ENCODE measurements at places on chromosomes 2 and 18.

DNA sequence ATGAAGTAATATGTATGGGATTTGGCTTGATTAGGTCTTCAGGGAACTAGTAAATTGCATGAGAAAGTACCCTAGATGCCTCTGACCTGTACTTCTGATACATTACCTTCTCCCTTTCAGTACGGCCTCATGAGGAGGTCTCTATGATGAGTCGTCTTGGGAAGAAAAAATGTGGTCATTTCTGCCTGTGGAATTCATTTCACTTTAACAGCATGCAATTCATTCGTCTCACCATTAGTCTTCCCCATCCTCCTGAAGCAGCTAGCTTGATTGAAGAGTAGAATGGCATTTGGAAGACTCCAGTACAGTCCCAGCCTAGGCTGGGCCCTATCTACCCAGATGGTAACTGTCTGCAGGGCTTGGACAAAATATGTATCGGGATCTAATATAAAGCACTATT lies 52.2 kb downstream of the TMX3 start:
- no peak for DNase-seq

DNA sequence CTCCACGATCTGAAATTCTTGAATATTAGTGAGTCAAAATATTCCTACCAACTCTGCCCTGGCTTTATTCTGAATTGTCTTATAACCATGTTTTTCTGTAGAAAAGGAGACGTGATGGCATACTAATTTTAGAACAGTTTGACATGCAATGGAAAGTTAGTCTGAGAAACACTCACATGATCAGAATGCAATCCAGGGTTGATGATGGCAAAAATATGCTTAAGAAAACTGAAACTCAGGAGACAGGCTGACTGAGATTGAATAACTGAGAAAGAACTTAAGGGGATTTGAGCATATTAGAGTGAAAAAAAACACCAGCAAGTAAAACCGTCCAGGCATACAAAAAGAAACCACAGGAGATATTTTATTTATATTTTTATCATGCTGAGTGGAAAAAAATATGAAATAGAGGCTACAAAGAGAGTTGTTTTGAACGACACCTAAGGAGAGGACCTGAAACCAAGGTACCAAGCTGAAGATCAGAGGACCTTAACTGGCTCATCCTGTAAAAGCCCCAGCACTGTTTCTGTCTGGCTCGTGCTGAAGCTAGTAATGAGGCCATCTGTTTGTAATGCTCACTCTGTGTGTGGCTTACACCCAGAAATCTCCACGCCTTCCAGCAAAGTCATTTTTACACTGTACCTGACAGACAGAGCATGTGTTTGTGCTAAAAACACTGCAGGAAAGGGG lies 437.2 kb upstream of the PKDCC start:
- no peak for DNase-seq

DNA sequence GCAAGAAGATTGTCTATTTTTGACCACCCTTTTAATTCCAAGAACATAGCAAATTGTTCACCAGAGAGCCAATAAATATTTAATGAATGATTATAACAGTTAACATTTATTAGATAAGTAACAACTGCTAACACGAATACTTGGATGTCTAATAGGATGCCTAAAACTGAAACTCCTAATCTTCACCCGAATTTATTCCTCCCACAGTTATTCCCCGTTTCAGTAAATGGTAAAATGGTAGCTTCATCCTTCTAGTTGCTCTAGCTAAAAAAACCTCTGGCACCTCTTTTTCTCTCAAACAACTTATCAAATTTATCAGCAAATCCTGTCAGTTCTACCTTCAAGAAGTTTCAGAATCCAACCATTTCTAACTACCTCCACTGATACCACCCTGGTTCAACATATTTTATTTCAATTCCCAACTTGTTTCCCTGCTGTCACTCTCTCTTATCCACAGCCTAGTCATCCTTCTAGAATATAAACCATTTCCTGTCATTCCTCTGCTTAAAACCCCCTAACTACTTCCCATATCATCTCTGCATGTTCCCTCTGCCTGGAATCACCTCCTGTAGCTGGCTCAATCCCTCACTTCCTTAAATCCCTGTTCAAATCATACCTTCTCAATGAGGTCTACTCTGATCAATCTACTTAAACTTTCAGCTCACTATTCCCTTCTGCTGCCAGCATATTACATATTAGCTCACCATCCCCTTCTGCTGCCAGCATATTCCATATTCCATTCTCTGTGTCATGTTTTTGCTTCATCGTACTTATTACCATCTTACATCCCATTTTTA lies 93.8 kb downstream of the ROCK2 start:
- DNase-seq, result no peak

DNA sequence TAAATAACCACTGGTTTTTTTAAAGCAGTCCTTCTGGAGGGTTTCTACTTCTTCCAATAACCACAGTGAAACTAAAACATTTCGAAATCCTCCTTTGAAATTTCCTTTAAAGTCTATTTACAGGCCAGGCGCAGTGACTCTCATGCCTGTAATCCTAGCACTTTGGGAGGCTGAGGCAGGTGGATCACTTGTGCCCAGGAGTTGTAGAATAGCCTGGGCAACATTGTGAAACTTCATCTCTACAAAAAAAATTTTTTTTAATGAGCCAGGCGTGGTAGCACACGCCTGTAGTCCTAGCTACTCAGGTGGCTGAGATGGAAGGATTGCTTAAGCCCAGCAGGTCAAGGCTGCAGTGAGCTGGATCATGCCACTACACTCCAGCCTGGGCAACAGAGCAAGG lies 15.2 kb downstream of the KIDINS220 start:
- DNase-seq, result no peak

GRCh38 chr2:17538844-17539554 lies 1.5 kb upstream of the VSNL1 start:
- no peak for DNase-seq

GRCh38 chr18:69969491-69969890 lies 21.8 kb upstream of the CD226 start:
- no peak for DNase-seq

- no peak for DNase-seq
These were observed 102.3 kb downstream of the NCK2 start for GRCh38 chr2:105847056-105847455.

- no peak for DNase-seq
These were observed 26.8 kb downstream of the RUFY4 start for GRCh38 chr2:218095853-218096252.

DNA sequence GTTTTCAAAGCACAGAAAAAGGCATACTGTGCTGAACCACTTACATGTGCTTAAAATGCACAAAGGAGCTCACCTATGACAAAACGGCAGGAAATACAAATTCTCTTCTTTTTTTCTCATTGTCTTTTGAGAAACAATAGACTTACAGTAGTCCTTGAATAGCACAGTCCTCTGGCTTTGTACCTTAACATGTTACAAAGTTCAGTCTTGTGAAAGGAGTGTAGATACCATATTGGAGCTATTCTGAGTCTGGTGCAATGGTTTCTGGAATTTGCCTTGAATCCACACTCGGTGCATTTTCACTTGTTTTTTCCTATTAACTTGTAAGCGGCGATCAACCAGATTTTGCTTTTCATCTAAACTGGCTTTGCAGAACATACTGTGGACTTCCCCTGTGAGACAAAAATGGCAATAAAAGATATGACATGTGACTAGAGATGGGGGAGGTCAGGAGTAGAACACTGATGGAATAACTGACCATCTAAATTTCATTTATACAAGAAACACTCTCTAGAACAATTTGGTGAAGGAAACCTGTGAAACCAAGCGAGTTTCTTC lies 109.7 kb downstream of the METTL8 start:
- DNase-seq, result no peak

GRCh38 chr2:72572501-72572900 lies 253.3 kb downstream of the EXOC6B start:
- no peak for DNase-seq

DNA sequence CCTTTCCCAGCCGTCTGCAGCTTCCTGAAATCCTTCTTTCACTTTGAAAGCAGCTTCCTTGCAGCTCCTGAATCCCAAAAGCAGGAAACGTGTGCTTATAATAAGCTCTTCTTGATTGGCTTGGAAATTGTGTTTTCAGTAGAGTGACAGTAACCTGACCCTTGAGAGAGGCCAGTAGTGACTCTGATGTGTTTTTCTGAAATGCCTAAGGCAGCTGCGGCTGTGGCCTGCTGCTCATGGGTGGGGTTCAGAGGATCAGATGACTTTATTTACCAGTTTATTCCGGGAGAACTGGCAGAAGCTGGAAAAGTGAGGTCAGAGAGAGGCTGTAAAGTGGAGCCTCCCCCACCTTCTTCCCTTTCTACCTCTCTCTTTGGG lies 31.9 kb upstream of the RPIA start:
- DNase-seq, result no peak

DNA sequence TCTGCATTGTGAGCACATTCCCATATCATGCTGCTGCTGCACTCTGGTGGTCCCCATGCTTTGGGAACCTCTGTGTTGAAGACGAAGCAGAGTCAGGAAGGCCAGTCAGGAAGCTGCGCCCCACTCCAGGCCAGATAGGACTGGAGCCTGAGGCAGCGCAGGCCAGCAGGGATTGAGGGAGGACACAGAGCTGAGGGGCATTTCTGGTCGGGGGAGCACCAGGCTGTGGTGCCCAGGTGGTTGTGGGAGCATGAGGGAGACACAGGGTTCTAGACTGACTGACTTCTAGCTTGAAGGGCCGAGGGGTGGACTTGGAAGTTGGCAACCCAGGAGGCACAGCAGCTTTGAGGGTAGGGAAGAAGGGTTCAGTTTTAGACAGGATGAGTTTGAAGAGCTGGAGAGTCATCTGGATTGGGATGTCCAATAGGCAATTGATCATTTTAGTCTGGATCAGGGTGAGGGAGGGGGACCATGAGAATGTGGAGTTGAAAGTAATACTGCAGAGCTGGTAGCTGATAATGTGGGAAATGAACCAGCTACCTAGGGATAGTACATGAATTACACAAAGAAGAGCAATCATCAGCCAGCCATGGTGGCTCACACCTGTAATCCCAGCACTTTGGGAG lies 1.4 kb upstream of the ACTG2 start:
- DNase-seq, result no peak

DNA sequence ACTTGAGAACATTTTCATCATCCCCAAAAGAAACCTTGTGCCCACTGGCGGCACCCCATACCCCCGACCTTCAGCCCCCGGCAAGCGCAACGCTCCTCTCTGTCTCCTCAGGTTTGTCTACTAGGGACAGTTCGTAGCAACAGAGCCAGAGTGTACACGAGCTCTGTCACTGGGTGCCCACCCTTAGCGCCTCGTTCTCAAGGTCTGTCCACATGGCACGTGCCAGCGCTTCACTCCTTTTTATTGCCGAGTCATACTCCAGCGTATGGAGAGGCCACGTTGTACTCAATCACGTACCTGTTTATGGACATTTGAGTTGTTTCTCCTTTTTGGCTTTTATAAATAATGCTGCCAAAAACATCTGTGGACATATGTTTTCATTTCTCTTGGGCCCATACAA lies 30.3 kb upstream of the GPC1 start:
- no peak for DNase-seq

DNA sequence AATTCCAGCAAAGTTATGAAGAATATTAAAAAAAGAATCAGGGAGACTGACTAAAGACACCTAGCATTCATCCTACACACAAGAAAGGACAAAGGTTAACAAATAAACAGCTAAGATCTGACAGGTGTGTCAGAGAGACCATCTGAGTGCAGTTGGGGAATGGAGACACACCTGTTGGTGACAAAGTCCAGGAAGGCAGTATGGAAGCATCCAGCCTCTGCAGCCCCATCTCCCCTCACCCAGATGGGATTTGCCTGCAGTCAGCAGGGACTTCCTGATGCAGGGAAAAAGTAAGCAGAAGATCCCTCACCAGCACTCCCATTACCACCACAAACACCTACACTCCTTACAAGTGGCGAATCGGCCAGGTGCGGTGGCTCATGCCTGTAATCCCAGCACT lies 37.9 kb downstream of the USP34 start:
- DNase-seq, result no peak

DNA sequence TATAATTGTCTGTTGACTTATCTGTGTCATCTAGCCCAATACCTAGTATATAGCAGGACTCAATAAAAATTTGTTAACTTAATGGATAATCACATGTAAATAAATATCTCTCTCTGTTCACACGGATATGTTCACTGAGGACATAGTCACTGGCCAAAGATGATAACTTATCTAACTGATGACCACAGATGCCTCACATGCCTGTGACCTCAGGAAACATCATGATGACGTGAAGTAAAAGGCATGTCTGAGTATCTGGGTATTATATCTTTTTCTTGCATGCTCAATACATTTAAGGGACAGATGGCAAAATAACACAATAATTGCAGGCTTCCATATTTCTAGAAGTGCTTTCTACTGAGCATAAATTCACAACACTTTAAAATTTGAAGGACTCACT lies 41.4 kb upstream of the PARD3B start:
- DNase-seq, result no peak

- no peak for DNase-seq
These were observed 11.6 kb downstream of the PNO1 start for GRCh38 chr2:68169308-68169707.

GRCh38 chr2:12316476-12316875 lies 400.3 kb upstream of the TRIB2 start:
- no peak for DNase-seq

DNA sequence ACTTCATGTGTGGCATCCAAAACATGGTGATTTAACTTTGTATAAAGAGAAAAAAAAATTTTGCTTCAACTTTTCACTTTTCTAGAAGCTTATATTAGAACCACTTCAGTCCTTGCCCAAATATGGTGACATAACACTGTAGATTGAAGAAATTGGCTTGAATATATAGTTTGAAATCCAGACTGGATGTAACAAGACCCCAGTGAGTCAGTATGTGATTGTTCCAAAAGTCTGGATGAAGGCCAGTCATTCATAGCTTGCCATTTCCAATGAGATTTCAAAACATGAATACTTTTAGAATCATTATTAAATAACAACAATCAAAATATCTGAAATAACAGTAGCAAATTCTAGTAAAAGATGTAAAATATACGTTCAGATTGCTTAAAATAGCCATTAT lies 104.8 kb upstream of the FN1 start:
- no peak for DNase-seq

DNA sequence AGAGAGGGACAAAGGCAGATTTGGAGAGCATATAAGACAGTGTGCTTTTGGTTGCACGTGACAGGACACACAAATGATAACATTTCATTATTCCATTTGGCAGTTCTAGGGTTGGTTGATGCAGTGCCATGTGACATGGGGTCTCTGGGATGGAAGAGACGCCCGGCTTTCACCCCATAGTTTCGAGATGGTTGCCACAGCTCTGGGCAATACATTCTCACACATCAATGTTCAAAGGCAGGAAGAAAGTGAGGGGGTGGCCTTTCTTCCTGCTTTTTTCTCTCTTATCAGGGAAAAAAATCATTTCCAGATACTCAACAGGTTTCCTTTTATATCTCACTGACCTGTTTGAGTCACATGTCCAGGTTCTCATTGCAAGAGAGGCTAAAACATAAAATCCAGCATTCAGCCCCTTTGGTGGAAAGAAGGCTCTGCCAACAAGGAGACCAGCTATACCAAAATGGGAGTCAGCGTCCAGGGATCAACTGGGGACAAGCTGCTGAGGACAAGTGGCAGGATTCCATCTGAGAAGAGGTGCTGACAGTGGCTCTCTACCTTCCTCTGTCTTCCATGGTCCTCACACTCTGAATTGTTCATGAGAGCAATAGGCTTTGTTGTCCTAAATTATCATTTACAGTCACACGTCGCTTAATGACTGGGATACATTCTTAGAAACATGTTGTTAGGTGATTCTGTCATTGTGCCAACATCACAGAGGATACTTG lies 29.1 kb upstream of the ANKRD44 start:
- DNase-seq, result no peak
